ENCODE measurements at places on chromosomes 11 and 22. TPM values are rescaled to one million over a fixed set of nuclear protein-coding genes. Genes with fewer than 3 reads are reported as not detected.
A peak's percentile ranks its signal among the peaks of the same experiment; 100 is the strongest.

Gene C11orf86
- not detected for total RNA-seq

- DNase-seq, result no peak
Observed at GRCh38 chr11:73760135-73760678, 667 bp downstream of the RAB6A start.

GRCh38 chr11:44607319-44607962 is 42.0 kb downstream of the CD82 start:
- no peak for DNase-seq

DNA sequence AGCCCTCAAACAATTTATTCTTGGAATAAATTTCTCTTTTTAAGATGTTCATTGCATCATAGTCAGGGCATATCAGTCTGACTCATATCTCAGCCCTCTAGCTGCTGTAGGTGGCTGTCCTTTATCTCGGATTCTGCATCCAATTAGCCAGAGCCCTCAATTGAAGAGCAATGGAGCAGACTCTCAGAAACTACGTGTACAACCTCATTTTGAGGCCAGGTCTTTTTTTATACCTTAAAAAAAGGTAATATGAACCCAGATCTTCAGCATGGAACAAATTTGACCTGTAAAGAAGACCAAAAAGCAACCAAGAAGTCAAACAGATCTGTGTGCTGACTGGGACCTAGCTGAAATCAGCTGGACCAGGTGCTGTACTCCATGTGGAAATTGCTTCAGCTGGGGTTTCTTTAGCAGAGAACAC is 8.7 kb downstream of the OR52A5 start:
- DNase-seq, result no peak

DNA sequence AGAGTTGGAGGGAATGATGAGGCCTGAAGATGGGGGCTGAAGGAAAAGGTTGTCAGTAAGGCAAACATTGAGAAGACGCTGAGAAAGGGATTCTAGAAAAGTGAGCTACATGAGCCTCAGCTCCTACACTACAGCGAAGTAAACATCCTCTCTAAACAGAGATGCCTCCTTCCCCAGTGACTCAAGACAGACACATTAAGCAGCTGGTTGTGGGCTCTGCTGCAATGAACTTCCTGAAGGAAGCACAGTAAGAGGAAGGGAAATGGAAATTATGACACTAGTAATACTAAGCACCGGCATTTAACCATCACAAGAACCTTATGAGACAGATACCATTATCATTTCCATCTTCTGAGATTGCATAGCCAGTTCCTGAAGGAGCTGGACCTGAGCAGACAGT is 190.5 kb downstream of the C11orf87 start:
- DNase-seq, result no peak

Gene KDM4E
- not detected for total RNA-seq

DNA sequence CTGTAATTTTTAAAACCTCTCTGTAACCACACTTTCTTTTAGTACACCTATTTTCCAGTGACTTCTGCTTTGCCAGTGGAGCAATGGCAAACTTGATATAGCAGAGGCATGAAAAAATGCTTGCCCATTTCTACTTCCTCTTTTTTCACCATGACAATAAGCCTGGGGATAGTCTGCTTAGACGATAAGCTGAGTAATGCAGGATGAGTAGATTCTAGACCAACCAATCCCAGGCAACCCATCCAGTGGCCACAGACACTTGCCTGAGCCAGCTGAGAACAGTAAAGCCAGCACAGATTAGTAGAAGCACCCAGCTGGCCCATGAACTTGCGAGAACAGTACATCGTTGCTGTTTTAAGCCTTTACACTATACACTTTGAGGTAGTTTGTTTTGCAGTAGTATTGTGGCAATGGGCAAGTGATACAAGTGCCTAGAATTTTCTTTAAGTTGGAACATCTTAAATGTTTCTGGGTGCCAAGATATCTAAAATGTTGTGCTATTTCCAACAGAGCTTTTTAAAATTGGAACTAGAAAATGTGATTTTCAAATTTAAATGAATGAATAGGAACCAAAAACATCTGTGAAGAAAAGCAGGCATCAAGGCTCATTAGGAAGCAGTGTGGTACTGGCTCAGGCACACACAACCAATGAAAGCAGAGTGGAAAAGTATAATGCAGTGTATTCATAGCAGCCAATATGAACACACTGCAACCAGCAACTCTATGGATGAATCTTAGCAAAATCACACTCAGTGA is 37.7 kb downstream of the DDI1 start:
- no peak for DNase-seq

- DNase-seq, result no peak
Observed at GRCh38 chr11:121592708-121593107, 139.9 kb upstream of the SORL1-AS1 start.

- DNase-seq, result peak; percentile 7
Observed at GRCh38 chr11:67284811-67285540, 4.1 kb upstream of the ANKRD13D start.

DNA sequence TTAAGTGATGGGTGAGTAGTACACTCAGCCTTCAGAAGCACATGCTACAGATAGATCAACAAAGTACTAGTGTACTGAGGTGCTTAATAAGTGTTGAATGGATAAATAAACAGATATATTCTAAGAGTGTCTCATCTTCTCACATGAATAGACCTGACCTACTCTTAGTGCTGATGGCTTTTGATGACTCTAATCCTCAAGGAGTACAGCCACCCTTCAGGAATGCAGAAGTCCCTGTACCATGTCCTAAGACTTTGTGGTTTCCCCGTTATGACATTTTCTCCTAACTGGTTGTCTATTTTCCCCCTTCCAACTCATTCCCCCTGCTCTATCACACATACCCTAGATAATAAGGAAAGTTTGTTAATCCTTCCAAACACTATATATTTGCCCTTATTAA is 61.6 kb downstream of the C11orf65 start:
- no peak for DNase-seq

- DNase-seq, result no peak
Observed at GRCh38 chr11:80925321-80925720, 1484.5 kb upstream of the TENM4 start.

Gene OR5P2
- not detected for total RNA-seq

GRCh38 chr11:110196884-110197420 is 99.5 kb downstream of the RDX start:
- no peak for DNase-seq

All from activated naive CD8-positive, alpha-beta T cell treated with anti-CD3 and anti-CD28 coated beads for 36 hours (primary cell).